ENCODE measurements at places on chromosomes 6 and 20.

GRCh38 chr6:98215531-98215930 lies 618.8 kb upstream of the POU3F2 start:
- no peak for DNase-seq

- DNase-seq: peak; percentile 20
Observed at GRCh38 chr6:138856654-138857053, 60.8 kb downstream of the ECT2L start.

DNA sequence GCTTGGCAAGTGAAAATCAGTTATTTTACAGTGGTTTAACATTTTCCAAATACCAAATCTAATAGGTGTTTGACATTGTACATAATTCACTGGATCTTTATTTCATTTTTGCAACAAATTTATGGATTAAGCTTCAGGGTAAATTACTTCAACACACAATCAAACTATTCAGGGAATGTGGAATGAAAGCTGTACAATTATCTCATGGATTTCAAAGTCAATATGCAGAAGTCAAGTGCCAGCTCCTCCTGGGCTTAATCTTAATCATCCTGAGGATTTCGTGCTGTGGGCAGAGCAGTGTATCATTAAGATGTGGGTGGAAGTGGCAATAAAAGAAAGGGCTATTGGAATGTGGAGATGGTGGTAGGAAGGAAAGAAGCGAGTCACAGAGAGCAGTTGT lies 548.8 kb downstream of the COL12A1 start:
- DNase-seq: no peak

DNA sequence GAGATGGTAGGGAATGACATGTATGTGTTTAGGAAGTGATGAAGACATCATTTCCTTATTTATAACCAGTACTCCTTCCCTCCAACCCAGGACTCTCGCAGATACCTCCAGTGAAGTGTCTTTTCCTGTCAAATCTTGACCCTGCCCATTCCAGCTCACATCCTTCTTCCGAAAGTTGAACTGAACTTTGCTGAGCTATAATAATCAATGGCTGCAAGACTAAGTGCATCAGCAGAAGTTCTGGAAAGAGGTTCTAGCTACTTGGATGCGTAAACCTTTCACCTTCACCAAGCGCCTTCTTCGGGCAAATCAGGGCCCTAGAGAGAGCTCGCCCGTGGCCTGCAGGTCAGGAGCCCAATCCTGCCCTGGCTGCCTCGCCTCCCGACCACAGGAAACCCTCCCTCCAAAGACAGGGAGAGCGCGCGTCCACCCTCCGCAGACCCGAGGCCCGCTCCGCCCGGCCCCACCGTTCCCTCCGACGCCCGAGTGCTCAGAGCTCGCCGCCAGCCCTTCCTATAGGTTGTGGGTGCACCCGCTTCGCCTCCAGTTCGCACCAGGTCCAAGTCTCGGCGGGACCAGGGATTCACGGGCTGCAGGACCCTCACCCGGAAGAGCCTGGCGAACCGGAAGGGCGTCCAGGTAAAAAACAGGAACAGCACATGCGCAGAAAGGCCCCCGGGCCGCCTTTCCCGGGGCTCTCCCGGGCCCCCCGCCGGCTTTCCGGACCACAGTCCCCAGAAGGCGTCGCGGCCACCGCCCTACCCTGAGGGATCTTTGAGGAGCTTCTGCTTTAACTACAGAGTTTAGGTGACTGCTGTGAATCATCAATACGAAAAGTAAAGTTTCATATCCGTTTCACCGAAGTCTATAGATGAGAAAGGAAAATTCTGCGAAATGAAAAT lies at the start of gene ZNF334:
Gene ZNF334, minus strand, starts transcription at position 617 of the 902 bp plus-strand sequence. CDS start 1,457 bp downstream, outside the sequence.
- DNase-seq: peak; percentile 23

DNA sequence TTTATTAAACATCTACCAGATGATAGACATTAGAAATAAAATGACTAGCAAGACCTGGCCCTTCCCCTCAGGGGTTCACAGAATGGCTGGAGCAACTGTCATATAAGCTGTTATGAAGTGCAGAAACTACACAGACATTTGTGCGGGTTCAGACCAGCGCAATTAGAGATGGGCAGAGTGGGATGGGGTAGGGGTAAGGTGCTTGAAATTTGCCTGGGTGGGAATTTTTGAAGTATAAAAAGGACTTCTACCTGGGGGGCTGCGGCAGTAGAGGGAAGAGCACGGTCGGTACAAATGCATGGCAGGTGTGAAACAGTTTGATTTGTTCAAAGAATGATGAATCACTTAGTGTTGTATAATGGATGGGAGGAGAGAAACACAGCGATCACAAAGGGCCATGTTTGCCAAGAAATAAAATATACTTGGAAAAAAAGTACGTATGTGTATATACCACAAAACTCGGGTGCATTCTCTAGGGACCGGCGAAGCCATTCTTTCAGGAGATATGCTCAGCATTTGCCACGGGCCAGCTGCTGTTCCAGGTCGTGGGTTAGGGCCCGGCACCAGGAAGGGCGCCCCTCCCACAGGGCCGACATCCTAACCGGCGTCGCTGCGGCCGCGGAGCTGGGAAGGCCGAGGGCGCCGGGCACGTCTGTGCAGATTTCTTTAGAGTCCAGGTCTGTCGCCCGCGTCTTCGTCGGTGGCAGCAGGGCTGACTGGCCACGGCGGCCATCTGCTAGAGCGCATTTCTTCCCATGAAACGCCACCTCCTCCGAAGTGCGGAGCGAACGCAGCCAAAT lies 809 bp upstream of the NOL7 start:
- peak; percentile 59 for DNase-seq

DNA sequence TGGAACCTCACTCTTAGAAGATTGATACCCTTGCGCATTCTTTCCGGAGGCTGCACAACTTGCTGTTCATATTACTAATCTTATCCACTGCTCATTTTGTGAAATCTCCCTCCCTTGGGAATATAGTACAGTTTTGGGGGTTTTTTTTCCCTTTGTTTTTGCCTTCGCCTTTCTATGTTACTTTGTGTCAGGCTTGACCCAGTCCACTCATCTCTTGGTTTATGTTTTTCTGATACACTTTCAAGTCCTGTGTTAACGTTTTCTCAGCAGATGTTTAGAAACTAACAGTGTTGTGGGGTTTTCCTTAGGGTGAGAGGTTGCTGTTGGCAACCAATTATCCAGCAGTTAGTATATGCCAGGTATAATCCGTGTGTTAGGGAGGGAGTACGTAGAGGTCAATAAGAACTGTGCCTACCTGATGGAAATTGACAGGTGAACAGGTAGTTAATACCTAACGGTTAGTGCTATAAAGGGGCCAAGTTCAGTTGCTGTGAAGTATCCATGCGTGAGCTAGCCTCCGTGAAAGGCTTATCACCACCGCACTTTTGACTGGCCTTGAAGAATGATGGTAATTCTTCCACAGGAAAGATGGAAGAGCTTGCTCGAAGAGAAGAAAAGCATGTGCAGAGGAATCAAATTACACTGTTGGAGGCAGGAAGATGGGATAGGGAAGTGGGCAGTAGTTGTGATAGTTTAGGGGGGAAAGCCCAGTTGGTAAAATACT lies 1.4 kb downstream of the NFYA start:
- peak; percentile 23 for DNase-seq

- no peak for DNase-seq
Observed at GRCh38 chr6:103027271-103027931, 1633.9 kb downstream of the GRIK2 start.

- DNase-seq: no peak
Observed at GRCh38 chr6:157774153-157775135, 48.6 kb upstream of the SNX9 start.
